NCI-H1092 (cell line): ENCODE measurements at places on chromosomes 6 and 20.

GRCh38 chr6:162710936-162711335, 16.6 kb downstream of the PRKN start:
- no peak for DNase-seq

- peak; percentile 86 for DNase-seq
Observed at GRCh38 chr6:159726255-159726917, 920 bp upstream of the WTAP start.

GRCh38 chr20:10645205-10645570, 28.6 kb downstream of the JAG1 start:
- DNase-seq, result no peak

DNA sequence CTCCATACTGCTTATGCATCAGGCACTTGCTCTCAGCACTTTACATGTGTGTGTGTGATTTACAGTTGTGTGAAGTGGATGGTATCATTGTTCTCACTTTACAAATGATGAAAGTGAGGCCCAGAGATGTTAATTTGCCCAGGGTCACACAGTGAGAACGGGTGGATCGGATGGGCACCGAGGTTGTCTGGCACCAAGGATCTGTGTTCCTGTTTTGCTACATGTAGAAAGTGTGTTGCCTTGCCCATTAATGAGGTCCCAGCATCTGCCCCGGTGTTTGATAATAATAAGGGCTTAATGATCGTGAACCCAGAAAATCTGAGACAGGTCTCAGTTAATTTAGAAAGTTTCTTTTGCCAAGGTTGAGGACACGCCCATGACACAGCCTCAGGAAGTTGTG, 216.1 kb upstream of the QKI start:
- no peak for DNase-seq

GRCh38 chr20:13006825-13007224, 1.9 kb upstream of the SPTLC3 start:
- no peak for DNase-seq

DNA sequence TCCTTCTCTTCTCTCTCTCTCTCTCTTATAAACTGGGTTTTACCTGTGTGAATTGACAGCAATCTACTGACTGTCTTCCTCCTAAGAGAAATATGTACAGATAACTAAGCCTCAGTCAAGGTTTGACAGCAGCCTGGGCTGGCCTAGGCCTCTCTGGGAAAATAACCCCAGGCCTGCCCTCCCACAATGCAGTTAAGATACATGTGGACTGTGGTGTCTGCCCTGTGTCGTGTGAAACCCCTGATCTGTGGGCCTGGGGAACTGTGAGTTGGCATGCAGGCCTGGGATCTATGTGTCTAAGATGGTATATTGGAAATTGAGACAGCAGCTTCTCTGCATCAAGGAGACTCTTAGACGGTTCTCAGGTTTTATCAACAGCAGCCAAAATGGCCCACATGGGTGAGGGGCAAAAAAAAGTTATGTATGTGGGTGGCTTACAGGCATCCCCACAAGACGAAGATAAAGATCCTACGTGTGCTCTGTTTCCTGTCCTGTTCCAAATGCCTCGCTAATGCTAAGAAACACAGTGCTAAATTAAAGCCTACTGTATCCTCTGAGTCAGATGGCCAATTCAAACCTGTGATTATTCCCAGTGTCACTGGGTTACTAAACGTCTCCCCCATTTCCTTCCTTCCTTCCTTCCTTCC, 19.0 kb downstream of the LRFN2 start:
- no peak for DNase-seq

DNA sequence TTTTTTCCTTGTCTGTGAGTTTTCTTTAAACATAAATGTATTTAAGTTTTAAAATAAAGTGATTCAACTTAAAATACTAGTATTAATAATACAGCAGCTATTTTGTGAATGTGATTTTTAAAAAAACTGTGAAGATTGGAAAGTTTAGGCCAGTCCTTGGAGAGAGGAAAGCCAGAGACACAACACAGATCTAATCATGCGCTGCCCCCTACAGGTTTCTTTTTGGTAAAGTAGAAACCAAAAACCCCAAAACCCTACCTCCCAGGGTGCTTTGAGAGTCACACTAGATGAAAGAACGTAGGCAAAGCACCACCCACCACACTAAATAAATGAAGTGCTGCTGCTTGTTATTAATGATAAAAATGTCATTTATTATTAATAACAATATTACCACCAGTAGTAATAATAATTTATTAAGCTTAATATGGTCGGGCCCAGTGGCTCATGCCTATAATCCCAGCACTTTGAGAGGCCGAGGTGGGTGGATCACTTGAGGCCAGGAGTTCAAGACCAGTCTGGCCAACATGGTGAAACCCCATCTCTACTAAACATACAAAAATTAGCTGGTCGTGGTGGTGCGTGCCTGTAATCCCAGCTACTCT, 33.7 kb downstream of the SLC9A8 start:
- DNase-seq, result peak; percentile 30

DNA sequence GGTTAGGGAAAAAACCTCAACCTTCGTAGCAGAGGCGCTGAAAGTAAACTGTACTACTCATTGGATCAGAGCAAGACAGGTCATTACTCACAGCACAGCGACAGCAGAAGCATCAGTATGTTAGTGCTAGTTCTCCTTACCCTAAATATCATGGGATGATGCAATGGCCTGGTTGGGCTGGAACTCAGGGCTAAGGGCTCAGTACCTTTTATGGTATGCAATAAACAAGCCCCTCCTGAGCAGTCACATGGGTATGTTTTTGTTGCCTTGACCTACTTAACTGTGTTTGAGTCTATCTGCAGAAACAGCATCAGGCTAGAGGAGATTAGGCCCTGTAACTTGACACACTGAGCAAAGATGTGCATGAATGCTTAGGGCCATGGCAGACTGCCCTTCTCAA, 369.4 kb upstream of the IMPG1 start:
- no peak for DNase-seq

DNA sequence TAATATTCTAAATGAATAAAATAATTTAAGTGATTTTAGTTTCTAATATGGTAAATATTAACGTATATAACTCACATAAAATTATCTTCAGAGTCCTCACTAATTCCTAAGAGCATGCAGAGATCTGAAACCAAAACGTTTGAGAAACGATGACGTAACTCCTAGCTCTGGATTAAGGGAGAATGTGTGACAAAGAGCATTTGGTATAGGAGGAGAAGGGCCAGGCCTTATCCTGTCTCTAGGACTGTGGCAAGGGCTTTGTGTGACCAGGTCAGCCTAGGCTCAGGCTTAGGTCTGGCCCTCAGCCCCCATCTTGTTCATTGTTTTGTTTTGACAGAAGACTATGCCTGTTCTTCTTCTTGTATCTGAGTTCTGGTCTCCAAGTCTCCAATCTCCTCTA, 19.2 kb upstream of the POLR1H start:
- no peak for DNase-seq

GRCh38 chr6:527989-528673, 128.8 kb downstream of the HUS1B start:
- no peak for DNase-seq

DNA sequence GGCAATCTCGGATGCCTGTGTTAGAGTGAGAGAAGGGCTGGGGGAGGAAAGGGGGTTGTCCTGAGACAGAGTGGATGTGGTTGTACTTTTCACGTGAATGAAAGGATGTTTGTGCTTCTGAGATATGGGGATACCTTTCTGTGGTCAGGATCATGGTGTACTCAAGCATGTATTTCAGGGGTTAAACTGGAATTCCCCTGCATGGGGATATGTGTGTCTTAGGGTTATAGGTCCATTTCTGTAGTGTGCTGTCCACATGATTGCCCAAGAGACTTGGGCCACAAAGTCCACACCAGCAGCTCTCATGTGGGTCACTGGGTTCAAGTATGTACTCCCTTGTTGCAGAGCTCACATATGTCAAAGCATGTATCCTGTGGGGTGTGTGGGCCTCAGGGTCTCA, 10.5 kb downstream of the SYNGAP1 start:
- DNase-seq, result no peak

GRCh38 chr6:108407904-108408827, 113.3 kb downstream of the AFG1L start:
- DNase-seq, result no peak

GRCh38 chr6:166486536-166486880, 100.0 kb downstream of the RAMACL start:
- DNase-seq, result no peak

DNA sequence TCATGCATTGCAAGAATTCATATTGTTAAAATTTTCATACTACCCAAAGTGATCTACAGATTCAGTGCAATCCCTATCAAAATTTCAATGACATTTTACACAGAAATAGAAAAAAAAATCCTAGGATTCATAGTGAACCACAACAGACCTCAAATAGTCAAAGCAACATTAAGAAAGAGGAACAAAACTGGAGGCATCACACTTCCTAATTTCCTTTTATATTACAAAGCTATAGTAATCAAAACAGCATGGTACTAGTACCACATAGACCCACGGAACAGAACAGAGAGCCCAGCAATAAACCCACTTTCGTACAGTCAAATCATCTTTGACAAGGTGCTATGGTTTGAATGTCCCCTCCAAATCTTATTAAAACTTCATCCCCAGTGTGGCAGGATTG, 39.7 kb downstream of the NTSR1 start:
- DNase-seq, result no peak

GRCh38 chr6:106527117-106527516, 102.2 kb downstream of the RTN4IP1 start:
- DNase-seq, result no peak

DNA sequence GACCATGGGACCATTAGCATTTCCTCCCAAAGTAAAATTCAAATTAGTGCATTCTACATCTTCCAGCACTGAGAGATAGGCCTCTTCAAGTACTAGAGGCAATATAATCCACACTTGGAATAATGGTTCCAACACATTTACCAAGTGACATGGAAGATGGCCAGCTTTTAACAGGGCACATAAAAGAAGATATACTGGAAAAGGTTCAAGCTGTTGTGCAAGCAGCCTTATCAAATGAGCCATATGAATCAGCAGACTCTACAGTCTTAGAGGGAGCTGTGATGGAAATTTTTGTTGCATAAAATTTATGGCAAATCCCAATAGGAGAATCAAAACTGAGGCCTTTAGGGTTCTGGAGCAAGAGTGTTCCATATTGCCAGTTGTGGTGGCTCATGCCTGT, 526.6 kb upstream of the IRAK1BP1 start:
- no peak for DNase-seq

GRCh38 chr20:625360-625932, 15.3 kb upstream of the TCF15 start:
- no peak for DNase-seq

GRCh38 chr6:34331371-34332050, 61.0 kb downstream of the NUDT3 start:
- DNase-seq, result no peak

GRCh38 chr6:158040804-158041347, 59.2 kb downstream of the SYNJ2 start:
- DNase-seq, result no peak

DNA sequence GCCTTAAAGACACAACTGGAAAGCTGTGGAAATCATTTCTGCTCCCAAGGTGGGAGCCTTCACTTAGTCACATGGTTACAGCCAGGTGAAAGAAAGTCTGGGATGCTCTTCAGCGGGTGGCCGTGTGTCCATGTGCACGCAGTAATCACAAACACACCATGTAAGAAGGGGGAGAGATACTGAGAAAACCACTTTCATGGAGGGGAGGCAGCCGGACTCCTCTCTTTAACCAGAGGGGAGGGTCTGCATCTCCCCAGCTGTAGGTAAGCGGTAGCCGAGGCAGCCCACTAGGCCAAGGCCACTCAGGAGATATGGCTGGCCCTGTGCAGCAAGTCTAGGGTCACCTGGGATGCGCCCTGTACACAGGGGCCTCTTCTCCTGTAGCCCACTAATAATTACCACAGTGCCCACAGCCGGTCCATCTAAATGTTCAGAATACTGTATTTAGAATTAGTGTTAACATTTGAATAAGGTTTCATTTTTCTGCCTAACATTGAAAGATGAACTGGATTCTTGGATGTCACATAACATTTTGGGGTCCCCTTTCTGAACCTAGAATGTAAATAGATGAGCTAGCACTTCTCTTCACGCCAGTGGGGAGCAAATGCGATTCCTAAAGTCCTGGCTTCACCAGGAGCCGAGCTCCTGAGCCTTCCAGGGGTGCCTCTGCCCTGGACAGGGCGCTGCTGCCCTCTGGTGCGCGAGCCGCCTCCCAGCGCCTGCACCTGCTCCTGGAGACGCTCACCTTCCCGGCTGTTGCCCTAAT, 15.9 kb downstream of the GPR31 start:
- peak; percentile 68 for DNase-seq

DNA sequence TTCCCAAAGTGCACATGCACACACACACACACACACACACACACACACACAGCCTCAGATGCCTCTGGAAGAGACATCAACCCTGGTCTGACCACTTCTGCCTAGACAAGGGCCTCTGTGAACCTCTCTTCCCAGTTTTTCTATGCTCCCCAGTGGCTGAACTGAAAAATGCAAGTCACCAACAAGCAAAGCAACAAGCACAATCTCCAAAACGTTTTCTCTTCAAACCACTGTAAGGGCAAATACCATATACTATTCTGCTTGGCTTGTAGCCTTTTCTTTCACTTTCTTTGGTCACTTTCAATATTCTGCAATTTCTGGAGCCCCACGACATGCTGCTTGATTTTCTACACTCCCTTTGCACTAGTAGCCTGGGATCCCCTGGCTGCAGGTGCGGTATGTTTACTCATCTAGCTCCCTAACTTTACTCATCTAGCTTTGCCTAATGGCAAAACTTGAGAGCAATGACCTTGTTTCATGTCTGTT, 121.4 kb upstream of the DST start:
- DNase-seq, result no peak

- no peak for DNase-seq
Observed at GRCh38 chr20:33658929-33659328, 3.2 kb upstream of the C20orf144 start.

- no peak for DNase-seq
Observed at GRCh38 chr6:81436990-81437389, 315.5 kb downstream of the TENT5A start.

- no peak for DNase-seq
Observed at GRCh38 chr6:25229671-25230321, 49.4 kb upstream of the CARMIL1 start.

GRCh38 chr6:47278545-47278944, 31.2 kb downstream of the TNFRSF21 start:
- DNase-seq, result no peak

DNA sequence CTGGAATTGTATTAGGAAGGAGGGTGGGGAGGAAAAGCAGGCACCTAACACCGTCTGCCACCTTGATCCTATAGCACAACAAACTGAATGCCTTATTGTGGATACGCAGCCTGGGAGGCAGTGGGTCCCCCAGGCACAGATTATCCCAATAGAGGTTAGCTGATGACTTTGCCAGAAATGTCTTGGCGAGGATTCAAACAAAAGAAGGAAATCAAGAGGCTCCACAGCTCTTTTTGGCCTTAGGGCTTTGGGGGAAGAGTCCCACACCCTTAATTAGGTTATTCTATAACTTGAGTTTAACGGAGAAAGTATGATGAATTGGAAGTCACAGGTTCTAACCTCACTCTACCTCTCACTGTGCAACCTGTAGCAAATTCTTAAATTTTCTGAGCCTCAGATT, 102.0 kb downstream of the MRPL14 start:
- DNase-seq, result no peak

- DNase-seq, result no peak
Observed at GRCh38 chr6:36290668-36291620, 21.1 kb downstream of the PNPLA1 start.

GRCh38 chr6:83958241-83958685, 75.3 kb upstream of the MRAP2 start:
- no peak for DNase-seq
